Stimulated activated CD4-positive, alpha-beta T cell treated with anti-CD3 and anti-CD28 coated beads, TNF-alpha, amount 100 ng/mL, for 4 hours (primary cell): ENCODE measurements at places on chromosomes 4 and X.
A peak's percentile ranks its signal among the peaks of the same experiment; 100 is the strongest.

GRCh38 chr4:10747186-10747585, 62.6 kb upstream of the CLNK start:
- no peak for DNase-seq

DNA sequence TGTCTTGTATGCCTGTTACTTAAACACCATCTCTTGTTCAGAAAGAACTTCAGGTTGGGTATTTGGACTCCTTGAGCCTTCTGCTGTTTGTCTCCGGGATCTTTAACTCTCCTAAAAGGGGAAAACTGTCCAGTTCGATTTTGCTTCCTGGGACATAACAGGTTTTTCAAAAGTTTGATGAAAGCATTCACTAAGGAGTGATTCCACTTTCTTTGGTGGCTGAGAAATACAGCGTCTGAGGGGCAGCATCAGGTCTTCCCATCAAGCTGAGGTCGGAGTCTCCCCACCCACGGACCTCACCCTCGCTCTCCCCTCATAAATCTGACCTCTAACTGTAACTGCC, 1.4 kb downstream of the AFAP1 start:
- DNase-seq, result no peak

DNA sequence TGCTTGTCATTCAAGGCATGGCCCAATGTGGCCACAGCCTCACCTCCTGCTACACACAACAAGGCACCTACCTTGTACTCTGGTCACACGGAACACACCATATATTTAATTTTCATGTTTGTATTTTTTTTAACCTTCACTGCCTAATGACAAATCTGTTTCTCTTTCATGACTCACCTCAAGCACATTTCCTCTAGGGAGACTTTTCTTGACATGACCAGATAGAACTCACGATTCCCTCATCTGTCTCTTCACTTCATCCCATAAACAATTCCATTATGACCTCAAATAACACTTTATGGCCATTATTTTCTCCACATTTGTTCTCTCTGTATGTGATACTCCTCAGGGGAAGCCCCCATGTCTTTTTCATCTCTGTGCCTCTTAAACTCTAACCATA, 11.1 kb downstream of the DRP2 start:
- no peak for DNase-seq

DNA sequence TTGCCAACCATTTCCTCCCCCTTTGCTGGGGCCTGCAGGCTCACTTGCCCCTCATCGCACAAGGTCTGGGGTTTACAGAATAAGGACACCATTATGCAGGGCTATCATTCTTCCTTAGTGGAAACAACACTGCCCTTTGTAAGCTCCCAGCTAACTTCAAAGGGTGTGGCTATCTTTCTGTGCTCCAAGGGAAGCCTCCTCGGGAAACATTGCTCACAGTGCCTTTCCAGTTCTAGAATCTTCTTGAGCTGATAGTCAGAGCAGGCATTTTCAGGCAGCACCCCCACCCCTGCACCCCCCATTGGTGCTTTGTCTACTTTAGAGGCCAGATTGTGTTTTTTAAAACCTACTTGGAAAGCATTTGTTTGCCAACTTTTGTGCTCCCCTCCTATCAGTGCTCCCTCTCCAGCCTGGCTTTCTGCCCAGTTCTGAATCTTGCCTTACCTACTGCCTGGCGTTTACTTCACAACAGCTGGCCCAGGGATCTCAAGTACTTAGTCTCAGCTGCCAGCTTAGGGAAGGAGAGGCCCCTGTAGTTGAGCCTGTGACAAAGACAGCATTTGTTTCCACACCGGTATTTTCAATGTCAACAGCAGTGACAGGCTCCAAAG, 53.5 kb downstream of the PLAC1 start:
- DNase-seq, result no peak

- DNase-seq, result no peak
These were observed 168.8 kb downstream of the SH3KBP1 start for GRCh38 chrX:19718642-19719041.

DNA sequence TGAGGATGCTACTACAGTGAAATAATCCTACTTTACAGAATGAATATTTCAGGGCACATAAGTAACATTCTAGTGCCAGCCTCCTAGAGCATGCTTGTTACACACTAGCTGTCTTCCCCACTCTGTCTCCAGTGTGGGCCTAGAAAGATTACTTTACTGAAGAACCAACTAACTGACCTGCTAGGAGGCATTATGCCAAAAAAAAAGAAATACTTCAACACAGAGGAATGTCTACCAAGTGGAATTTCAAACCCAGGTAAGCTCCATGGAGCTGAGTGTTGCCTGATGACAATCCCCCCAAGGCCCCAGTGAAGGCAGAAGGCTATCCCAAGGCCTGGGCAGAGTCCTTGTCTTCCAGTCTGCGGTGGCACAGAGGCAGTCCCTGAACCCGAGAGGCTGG, 40.9 kb upstream of the STS start:
- no peak for DNase-seq

DNA sequence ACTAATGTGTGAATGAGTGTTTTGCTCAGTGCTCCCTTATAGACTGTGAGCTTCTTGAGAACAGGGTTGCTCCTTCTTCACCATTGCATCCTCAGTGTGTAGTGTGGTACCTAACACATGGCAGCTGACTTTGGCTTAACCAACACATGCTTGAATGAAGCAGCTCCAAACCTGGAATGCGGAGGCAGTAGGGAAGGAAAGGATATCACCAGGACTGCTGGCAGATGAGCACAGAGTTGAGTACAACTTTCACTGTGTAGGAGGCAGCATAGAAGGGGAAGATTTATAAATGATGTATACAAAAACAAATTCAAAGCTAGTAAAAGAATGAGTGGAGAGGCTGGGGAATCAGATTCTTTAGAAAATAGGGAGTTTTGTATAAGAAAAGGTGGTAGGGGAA, 174.3 kb downstream of the SLIT2 start:
- no peak for DNase-seq

DNA sequence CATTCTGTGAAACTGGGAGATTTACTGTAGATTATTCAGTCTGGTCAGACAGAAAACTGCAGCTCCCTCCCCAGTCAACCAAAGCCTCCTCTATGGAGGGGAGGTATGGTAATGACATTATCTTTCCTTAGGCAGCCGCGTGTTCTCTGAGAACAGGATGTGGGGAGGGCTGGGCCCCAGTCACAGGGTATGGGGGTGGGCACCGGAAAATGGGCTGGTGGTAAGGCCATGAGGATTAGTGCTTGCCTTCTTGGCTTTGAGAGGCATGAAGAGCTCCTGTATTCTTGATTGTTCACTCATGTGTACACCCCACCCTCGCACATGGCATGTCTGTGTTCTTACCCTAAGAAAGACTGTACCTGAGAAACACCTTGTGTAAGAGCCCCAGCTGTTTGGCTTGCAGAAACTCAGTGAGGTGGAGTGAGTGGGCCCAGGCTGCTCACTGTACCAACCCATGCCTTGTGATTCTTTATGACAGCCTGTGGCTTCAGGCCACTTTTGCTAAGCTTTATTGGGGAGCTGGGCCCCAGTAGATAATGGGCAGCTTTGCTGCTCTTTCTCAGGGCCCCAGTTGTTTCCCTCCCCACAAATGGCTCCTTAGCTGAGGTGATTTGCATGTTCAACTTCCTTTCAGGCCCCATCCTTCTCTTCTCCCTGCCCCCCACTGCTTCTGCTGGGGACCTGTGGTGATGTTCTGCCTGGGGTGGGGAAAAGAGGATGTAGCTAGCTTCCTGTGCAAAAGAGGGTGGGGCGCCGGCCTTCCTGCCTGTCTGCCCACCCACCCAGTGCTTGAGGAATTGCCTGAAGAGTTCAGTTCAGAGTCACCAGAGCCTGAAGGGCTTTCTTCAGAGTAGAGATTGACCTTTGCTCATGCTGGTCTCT, 30.7 kb downstream of the MSN start:
- DNase-seq, result peak; percentile 55

- no peak for DNase-seq
These were observed 34.0 kb downstream of the EMCN start for GRCh38 chr4:100483796-100484195.

GRCh38 chr4:122876456-122876855, 45.9 kb downstream of the NUDT6 start:
- DNase-seq, result no peak

DNA sequence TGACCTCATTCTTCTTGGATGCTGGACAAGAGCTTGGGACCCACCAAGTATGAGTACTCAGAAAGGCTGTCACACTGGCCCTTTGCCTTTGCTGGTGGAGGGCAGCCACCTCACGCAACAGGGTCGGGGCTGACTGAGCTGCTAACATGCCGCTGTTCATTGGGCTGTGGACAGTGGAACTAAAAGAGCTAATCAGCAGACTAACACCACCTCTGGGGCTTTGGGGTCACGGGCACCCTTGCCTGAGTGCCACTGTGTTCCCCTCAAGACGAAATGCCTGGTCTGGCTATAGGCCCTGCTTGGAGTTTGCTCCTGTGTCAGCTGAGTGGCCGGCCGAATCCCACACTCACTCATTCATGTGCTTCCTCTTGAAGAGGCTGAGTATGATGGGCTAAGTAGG, 559.6 kb downstream of the SPRY1 start:
- DNase-seq, result no peak

GRCh38 chr4:8410066-8410625, 30.4 kb downstream of the ACOX3 start:
- DNase-seq, result no peak
